EL (cell line): ENCODE measurements at places on chromosomes 7 and 10.

- DNase-seq = no peak
These were observed 37.0 kb upstream of the NANOS1 start for GRCh38 chr10:118992496-118992895.

DNA sequence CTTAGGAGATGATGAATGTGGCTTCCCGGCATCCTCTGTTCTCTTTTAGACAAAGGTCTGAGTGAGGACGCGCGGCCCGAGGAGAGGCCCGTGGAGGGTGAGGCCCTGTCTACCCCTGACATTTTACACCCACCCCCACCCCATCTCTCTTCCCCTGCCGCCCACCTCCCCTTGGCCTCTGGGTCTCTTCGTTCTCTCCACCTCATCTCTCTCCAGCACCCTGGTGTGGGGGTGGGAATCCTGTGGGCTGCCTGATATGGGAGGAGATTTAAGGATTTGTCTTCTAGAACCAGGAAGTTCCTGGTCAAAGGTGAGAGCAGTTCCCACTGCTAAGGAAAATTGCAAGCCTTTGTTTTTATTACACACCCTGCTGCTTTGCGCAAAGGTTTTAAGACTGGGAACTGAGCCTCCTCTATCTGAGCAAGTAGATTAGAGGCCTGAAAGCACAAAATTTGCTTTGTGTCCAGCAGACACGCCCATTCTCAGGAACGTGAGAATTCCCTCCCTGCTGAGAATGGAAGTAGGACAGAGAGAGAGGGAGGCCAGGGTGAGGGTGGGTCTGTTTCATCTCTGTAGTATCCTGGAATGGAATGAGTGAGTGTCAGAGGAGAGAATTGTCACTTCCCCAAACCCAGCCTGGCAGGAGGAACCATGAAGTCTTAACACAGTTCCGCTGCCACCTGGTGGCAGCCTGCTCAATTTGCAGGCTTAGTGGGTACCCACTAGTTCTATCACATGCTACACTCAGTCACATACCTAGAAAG is 91.2 kb downstream of the GTF2IRD1 start:
- peak; percentile 48 for DNase-seq

DNA sequence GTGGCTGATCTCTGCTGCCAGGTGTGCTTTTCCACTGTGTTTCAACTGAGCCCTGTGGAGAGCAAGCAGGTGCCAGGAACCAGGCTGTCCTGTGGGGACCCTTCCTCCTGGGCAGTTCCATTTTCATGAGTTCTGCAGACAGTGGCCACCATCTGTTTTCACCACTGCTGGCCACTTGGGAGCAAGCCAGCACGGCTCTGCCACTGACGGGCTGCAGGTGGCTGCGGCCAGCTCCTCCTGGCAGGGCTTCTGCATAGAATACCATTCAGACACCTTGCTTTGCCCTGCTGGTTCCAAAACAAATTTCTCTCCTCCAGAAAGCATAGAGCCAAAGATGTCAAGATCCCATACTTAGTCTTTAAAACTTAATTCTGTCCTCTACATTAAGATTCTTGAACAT is 48.3 kb downstream of the LANCL2 start:
- DNase-seq = no peak

DNA sequence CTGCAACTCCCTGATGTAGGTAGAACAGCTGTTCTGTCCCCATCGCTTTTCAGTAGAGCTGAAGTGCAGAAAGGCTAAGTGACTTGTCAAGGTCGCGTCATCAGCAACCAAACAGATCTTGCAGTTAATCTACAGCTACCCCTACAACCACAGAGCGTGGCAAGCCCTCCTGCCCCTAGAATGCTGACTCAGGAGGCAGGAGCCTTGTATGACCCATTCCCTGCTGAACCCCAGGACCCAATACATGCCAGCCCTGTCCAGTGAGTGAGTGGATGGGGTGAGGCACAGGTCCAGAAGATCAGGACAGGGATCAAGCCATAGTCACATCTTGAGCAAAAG is 26.6 kb upstream of the GJD4 start:
- no peak for DNase-seq

DNA sequence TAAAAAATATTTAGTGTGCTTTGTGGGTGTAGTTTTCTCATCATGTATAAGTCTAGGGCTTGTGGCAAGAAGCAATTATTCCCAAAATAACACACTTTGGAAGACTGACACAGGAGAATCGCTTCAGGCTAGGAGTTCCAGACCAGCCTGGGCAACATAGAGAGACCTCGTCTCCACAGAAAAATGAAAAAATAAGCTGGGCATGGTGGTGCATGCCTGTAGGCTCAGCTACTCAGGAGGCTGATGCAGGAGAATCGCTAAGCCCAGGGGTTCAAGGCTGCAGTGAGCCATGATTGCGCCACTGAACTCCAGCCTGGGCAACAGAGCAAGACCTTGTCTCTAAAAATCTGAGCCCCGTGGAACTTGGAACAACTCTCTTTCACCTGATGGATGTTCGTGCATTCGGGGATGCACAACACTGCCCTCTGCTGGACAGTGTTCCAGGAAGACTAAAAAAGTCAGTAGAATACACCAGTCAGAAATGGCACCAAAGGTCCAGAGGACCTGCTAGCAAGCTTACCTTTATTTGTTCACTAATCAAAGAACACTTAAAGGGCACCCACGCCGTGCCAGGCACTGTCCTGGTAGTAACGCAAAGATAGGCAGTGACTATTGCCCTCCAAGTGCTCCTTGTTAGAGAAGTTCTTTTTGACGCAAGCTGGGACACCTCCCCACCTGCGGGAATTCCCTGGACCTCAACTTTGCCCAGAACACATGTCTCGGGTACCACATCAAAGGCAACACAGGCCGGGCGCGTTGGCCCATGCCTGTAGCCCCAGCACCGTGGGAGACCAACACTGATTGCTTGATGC is 81.9 kb upstream of the CALN1 start:
- DNase-seq = peak; percentile 42

- DNase-seq = no peak
These were observed 103.6 kb downstream of the MKLN1 start for GRCh38 chr7:131431289-131431688.

- DNase-seq = peak; percentile 97
These were observed 997.3 kb downstream of the LRMDA start for GRCh38 chr10:76428551-76429367.

GRCh38 chr7:128390871-128391565 is 18.8 kb downstream of the IMPDH1 start:
- no peak for DNase-seq
